RPMI8226 (cell line): ENCODE measurements at places on chromosomes 16 and 17.

DNA sequence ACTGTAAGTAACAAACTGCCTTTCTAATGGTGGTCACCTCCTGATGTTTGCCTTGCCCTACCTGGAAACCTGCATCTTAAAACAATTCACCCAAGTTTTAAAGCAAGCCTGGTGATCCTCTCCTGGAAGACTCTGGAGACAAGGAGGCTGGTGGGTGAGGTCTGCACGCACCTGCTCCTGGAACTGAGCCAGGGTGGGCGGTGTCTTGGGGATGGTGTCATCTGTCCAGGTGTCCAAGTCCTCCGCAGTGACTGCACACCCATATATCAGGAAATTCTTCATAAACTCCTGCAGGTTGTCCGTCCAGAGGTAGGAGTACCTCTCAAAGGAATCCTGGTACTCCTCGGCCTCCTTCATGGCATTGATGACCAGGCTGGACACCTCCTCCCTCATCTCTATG, 44.9 kb downstream of the DNAH17 start:
- peak; percentile 42 for DNase-seq

DNA sequence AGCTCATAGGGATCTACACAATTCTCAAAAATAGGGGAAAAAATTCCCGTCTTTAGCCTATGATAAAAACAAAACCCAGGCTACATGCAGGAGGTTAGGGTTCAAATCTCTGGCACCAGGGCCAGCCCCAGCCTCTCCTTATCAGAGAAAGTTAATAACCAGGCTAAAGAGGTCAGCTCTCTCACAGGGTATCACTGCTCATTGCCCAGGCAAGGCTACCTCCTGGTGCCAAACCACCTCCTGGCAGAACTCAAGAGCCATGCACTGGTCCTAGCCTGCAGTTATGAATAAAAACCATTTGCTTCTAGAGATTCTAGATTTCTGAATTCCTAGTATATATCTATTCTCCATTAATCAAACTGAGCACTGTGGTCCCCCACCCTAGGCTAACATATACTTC, 65.8 kb downstream of the CREBBP start:
- no peak for DNase-seq

DNA sequence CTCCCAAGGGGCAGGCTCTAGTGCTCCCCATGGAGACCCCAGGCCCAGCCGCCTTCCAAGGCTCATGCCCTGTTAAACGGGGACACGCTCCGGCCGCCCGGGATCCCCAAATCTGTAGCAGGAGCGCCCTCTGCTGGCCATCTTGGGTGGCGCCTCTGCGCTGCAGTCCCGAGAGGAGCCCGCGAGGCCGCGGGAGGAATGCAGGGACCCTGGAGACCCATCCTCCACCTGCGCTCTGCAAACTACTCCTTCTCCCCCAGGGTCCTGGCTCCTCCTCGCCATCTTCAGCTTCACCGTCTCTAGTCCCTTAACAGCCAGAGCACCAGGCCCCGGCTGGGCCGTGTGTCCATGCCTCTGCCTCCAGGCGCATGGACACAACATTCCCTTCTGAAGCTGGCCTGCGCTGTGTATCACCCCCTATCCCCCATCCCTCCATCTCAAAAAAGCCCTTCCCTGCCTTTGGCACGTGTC, 23.6 kb upstream of the KRT17 start:
- DNase-seq, result peak; percentile 89

DNA sequence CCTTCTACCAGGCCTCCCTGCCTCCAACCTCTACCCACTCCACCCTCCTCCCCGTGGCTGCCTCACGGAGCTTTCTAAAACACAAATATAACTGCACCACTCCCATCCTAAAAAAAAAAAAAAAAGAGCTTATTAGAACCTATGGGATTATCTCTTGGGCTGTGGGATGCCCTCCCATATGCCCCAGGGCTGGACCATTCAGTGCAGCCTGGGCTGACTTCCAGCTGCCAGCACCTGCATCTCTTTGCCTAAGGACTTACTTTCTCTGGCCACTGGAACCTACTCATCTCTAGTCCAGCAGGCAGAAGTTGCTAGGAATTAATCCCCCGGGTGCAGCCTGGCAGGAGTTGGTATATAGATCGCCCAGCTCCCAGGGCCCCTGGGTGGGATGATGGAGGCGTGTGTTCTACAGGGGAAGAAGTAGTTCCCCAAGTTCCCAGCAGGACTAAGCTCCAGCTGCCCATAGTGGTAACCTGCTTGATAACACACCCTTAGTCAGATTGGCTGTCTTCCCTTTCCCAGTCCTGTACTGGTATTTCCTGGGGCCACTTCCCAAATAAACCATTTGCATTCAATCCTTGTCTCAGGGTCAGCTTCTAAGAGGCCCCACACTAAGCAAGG, 10.3 kb downstream of the MPP3 start:
- no peak for DNase-seq

GRCh38 chr17:50637829-50638605, 3.3 kb downstream of the ABCC3 start:
- no peak for DNase-seq

DNA sequence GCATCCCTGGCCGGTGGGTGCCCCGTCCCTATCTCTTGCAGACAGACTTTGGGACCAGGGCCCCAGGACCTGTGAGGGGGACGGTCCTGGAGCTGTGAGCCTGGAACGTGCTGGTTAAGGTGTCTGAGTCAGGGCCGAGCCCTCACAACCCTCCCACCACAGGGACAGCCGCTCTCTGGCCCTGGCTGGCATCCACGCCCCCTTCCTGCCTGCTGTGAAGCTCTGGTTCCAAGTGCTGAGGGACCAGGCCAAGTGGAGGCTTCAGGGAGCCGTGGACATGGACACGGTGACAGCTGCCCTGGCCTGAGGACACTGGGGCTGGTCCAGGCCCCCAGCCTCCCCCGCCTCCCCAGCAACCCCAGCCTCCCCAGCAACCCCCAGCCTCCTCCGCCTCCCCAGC, 6.6 kb downstream of the TSR3 start:
- no peak for DNase-seq

DNA sequence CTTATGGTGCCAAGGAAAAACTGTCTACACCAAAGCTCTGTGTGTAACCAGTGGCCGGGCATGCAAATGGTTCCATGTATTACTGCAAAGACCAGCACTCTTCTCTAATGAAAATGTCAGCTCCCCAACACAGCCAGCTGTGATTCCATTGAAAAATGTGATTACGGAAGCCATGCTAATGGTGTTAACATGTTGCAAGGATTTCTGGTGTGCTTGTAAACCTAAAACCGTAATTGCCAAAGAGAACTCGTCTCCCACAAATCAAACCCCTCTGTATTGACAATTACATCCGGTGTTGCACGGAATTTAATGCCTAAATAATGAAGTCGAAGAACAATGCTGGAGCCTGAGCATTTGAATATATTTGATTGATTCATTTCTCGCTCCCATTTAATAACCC, 351.7 kb downstream of the NPIPA8 start:
- no peak for DNase-seq

DNA sequence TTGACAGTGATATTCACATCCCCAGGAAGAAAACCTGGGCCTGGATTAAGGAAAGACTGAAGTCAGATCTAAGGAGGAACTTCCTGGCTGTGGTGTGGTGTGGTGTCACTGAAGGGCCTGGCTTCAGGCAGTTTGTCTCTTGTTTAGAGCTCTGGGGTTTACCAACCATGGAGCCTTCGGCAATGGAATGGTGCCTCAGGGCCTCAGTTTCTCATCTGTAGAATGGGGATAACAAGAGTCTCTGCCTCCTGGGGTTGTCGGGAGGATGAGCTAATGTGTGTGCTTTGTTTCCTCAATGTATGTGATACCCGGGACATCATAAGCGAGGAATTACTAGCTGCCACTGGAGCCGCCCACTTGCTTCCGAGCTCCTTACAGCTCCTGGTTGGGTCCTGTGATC, 12.7 kb downstream of the WNT3 start:
- DNase-seq, result no peak

- peak; percentile 5 for DNase-seq
Measured at GRCh38 chr16:48959204-48959603, 322.4 kb downstream of the CBLN1 start.

DNA sequence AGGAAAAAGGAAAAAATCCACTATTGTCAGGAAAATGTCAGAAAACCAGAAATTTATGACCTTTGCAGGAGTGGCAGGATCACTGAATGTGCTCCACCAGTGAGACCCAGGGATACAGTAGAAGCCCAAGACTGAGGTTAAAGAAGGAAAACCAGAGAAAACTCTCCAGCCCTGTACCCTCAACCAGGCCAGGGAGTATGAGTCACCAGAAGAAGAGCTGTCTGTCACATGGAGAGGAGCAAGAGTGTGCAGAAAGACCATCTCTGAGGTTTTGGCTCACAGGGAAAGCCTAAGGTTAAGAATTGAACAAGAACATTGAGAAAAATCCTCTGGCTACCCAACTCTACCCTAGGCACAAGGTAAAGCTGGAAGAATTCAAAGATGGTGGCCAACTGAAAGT, 47.6 kb upstream of the MON1B start:
- DNase-seq, result no peak

- DNase-seq, result no peak
Measured at GRCh38 chr17:20281860-20282259, 185.5 kb downstream of the LGALS9B start.

- DNase-seq, result no peak
Measured at GRCh38 chr17:14161419-14161818, 75.2 kb downstream of the CDRT15 start.

- no peak for DNase-seq
Measured at GRCh38 chr17:83129676-83130075, 50.3 kb downstream of the METRNL start.

- DNase-seq, result no peak
Measured at GRCh38 chr16:67537636-67538591, 9.3 kb downstream of the RIPOR1 start.
